Activated T-cell treated with anti-CD3 and anti-CD28 coated beads for 48 hours (primary cell): ENCODE measurements at places on chromosomes 13 and 19.

GRCh38 chr19:10964903-10965302 lies 4.1 kb downstream of the SMARCA4 start:
- no peak for DNase-seq

GRCh38 chr13:21625366-21625765 lies 21.4 kb upstream of the MICU2 start:
- DNase-seq = no peak

DNA sequence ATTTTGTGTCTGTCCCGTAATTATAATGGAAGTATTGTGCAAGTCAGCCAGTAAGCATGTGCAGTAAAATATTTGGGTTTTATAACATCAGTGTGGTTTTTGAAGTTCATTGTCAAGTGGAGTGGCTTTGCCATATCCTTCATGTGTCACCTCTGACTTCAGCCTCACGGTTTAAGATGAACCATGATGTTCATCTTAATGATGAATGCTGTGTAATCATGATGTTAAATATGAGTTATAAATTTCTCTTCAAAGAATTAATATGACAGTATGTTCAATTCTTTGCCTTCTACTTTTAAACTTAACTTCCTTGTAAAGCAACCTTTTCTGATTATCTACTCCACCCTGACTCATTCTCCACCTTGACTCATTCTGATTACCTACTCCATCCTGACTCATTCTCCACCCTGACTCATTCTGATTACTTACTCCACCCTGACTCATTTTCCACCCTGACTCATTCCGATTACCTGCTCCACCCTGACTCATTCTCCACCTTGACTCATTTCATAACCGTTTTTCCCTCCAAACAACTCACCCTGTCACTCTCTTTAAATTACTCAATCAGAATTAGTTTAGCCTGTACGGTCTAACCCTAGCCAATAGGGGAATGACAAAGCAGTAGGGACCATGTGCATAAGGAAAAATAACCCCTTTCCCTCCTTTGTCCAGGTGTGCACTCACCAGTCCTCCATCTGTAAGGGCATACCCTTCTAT lies 50.3 kb upstream of the ANKRD10 start:
- DNase-seq = no peak

DNA sequence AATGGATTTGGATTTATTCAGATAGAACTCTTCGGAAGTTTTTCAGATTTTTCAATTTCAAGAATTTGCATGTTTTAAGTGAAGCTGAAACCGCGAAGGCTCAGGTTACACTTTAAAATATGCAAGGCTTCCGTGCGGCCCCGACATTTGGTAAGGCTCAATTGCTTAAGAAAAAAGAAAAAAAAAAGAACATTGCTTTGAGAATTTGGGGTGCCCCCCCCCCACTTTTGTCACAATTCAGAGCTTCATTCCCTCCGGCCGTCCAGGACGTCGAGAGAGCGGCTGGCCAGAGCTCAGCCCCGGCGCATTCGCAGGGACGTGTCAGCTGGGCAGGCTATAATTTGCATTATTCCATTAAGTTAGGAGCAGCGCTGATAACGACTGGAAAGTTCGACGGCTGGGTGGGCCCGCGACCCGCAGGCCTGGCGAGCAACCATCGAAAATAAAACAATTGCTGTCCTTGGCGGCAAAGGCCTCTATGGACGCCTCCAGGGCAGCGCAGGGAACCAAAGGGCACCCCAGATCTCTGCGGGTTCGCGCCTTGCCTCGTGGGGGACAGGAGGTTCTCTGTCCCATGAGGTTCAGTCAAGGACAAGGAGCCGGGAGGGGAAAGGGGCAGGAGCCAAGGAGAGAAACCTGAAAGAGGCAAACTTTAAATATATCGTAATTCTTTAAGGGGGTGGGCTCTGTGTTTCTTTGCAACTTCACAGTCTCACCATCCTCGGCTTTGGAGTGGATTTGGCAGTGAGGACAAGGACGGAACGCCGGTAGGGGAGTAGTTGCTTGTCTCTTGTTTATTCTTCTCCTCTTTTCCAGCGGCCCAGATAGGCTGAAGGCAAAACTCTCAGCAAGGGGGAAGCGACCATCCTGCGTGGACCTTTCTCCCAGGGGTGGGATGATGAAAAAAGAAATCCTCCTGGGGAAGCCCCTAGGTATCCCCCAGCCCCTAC lies 7.0 kb downstream of the SOX21 start:
- DNase-seq = no peak

DNA sequence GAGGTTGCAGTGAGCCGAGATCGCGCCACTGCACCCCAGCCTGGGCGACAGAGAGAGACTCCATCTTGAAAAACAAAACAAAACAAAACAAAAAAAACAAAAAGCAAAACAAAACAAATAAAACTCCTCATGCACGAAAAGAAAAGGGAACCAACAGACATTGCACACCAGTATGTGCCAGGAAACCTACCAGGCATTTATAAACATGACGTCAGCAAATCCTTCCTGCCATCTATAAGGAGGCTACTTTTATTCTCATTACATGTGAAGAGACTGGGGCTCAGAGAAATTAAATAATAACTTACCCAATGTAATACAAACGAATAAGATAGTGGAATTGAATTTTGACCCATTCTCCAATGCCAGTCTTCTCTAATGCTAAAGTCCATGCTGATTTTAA lies 197.2 kb downstream of the NUFIP1 start:
- DNase-seq = no peak

- DNase-seq = no peak
Observed at GRCh38 chr19:41530761-41531301, 45.1 kb upstream of the CEACAM21 start.

DNA sequence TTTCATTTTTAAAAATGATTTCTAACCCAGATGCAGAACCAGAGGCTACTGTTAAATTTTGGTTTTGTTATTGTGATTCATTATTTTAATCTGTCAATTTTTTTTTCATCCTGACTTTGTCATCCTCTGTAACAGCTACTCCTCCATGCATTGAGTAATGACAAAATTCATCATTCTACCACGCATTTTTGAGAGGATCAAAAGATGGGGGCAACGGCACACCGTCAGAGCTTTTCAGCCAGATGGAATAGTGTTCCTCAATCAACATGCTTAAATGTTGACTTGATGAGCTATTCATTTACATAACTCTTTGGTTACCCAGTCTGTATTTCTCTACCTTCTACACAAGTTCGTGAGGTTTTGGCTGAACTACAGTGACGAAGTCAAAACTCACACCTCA lies 486.3 kb downstream of the EFNB2 start:
- DNase-seq = no peak

DNA sequence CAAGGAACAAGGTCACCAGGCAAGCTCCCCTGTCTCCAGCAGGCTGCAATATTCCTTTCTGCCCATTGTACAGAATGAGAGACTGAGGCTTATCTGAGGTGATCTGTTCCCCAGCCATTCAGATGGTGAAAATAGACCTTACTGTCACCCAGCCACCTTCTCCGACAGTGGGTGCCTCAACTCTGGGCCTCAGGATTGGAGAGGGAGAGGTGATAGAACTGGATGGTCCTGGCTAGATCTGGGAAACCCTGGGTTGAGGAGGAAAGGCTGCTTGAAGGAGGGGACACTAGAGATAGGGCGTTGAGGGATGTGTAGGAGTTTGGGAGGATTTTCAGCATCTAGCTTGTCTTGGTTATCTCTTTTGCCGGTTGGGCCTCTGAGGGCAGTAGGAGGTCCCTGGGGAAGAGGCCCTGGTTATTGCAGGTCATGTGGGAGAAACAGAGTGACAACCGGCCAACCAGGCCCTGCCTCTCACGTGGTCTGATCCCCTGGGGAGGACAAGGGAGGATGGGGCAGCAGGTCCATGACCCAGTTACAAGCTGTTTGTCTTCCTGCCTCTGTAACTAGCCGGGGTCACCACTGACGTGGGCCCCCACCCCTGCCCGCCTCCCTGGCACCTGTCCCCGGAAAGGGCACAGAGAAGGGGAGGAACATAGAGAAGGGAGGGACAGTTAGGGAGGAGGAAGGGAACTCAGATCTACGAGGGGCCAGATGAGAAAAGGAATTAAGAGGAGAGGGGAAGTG lies 8.2 kb downstream of the NFIC start:
- DNase-seq = no peak

DNA sequence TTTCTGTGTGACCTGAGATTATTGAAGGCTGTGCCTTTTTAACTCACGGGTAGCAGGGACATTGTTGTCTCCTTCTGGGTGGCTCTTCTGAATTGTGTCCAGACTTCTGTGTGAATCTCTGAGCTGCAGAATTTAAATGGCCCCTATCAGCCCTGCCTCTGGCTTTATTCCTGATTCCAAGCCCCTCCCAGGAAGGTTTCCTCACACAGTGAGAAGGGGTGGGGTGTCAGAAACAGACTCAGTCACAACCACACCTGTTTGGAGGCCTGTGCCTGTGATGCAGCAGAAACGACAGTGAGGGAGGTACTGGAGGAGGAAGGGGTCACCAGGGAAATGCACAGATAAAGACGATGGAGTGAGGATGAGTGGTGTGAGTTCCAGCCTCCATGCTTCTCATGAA lies at the start of gene CLC:
Gene CLC, minus strand, starts transcription at position 139 of the 400 bp plus-strand sequence. Its CDS starts 77 bp downstream, at position 62.
- DNase-seq = no peak

DNA sequence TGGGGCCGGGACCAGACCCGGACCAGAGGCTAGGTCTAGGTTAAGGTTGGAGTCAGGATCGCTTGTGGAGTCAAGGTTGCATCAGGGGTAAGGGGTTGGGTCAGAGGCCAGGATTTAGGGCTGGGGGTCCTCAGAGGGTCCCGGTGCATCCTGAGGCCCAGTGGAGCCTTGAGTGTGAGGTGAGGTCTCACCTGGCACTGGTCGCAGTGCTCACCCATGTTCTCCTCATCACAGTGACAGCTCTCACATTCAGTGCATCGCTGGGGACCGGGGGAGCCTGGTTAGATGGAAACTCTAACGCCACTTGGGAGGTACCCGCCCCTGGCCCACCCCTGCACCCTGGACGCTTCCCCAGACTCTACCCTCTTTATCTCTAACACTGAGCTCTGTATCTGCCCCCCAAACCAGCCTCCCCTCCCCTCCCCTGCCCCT lies 3.1 kb downstream of the HRC start:
- DNase-seq = no peak

- no peak for DNase-seq
Observed at GRCh38 chr13:60384911-60385310, 12.1 kb upstream of the TDRD3 start.

GRCh38 chr19:46404753-46405468 lies 8.5 kb downstream of the CCDC8 start:
- no peak for DNase-seq

DNA sequence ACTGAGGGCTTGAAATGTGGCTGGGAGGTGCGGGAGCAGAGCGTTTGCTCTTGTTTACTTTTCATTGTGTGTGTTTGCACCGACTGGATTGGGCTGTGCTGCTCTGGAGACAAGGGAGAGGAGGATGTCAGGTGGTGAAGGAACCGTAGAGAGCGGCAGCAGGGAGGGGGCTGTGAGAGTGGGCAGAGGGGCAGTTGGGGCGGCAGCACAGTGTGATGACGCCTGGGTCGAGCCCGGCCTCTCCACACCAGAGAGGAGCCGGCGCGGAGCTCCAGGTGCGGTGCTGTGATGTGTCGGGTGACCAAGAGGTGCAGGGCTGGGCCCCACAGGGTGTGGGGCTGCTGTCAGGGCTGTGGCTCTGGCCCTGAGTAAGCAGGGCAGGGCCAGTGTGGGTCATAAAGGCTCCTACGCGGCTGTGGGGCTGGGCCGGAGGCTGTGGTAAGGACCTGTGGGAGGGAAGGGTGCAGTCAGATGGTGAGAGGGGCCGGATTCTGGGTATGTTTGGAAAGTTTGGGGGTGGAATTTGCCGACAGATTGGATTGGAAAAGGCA lies 10.5 kb downstream of the NAXD start:
- no peak for DNase-seq

- DNase-seq = no peak
Observed at GRCh38 chr19:1147934-1148549, 26.0 kb downstream of the SBNO2 start.

DNA sequence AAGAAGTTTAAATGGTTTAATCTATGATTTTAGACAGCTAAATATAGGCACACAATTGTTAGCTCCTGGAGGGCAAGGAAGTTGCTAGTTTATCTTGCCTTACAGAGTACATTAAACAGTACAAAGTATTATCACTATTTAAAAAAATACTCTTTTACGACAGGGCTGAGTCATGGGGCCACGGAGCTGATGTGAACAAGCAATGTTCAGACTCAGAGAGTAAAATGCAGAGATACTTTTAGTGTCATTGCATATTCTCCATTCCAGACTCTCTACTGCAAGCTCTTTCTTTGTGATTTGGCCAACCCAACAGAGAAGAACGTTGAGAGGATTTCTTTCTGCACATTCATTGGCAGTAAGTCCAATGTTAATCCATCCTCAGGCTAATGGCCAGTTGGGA lies 352.4 kb downstream of the SPRY2 start:
- no peak for DNase-seq

GRCh38 chr19:19528721-19529490 lies at the start of gene YJEFN3:
TSS of gene YJEFN3 (plus strand) at chr19:19528911. CDS start at chr19:19528933, 22 bp downstream.
- DNase-seq = no peak

- DNase-seq = no peak
Observed at GRCh38 chr13:91579320-91579719, 180.9 kb downstream of the GPC5 start.

- no peak for DNase-seq
Observed at GRCh38 chr13:97548138-97548537, 114.2 kb downstream of the RAP2A start.

DNA sequence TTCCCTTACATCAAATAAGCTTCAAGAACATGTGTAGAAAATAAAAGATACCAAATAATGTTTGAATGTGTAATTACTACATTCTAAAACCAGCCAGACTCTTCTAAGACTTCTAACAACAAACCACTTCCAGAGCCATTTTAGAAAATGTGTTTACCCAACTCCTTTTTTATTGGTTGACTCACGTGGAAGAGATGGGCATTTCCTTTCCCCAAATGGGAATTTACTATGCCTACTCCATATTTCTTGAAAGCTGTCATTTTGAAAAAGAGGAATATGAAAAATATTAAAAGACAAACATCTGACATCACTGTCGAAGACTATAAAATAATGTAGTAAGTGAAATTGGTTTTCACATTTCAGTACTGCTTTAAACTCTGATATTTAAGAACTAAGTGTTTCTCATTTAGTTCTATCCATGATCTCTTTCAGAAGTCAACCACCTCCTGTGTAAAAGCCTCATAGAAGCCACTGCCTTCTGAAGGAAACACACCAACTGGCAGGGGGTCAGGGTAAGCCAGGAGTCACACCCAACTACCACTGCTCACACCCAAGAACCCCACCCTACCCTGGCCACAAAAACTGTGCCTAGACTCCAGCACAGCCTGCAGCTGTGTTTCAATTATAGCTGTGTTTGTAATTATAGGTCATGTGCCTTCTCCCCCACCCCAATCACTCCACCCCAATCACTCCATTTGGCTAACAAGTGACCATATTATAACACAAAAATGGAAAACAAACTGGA lies 86.8 kb downstream of the UBL3 start:
- DNase-seq = no peak

DNA sequence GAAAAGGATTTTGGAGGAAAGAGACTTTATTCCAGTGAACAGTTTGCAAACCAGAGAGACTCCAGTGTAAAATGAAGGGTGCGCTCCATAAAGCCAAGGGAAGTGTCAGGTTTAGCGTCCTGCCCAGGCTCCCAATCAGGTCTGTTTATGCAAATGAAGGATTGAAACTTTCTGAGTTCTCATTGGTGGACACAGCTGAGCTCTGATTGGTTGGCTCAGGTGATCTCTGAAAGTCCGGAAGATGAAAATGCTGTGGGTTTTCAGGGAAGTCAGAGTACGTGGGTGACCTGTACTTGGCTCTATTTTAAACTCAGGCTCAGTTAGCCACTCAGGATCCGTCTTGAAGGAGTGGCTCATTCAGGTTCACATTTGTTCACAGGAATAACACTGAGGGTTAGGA lies 28.7 kb upstream of the CD33 start:
- no peak for DNase-seq
